ENCODE measurements at places on chromosomes 12 and 14.

DNA sequence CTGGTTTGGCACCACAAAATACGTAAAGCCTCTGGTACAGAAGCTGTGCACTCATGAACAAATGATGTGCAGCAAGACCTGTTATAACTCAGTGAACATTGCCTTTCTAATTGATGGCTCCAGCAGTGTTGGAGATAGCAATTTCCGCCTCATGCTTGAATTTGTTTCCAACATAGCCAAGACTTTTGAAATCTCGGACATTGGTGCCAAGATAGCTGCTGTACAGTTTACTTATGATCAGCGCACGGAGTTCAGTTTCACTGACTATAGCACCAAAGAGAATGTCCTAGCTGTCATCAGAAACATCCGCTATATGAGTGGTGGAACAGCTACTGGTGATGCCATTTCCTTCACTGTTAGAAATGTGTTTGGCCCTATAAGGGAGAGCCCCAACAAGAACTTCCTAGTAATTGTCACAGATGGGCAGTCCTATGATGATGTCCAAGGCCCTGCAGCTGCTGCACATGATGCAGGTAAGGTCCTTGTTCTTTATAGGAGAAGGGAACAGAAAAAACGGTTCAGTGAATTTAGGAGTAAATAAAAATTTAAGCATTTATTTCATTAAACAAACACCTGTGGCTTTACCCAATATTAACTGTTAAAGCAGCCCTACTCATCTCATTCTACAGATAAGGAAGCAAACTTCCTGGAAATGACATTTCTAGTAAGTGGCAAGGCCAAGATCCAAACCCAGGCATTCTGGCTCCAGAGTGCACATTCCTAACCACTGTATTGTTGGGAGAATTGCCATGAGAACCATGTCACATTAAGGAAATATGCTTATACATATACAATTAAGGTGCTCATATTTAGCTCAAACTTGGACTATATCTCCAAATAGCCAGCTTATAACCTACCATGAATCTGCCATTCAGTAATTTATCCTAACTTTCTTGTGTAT is 11.7 kb downstream of the COCH start:
- peak; percentile 40 for DNase-seq

DNA sequence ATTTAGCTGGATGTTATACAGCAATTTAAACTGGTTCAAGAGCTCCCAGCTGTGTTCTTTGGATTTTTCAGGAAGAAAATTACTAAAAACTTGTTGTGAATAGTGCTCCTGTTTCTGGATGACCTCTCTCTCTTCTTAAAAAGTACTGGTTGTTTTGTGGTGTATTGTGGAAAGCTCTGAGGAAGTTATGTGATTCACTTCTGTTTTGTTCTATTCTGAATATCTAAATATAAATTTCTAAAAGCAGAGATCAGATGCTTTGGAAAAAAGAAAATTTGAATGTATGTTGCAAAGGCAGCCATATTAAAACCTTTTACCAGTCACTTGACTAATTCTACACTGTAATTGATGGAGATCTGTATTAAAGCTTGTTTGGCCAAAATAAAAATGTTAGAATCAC is 3.4 kb upstream of the C3AR1 start:
- no peak for DNase-seq

DNA sequence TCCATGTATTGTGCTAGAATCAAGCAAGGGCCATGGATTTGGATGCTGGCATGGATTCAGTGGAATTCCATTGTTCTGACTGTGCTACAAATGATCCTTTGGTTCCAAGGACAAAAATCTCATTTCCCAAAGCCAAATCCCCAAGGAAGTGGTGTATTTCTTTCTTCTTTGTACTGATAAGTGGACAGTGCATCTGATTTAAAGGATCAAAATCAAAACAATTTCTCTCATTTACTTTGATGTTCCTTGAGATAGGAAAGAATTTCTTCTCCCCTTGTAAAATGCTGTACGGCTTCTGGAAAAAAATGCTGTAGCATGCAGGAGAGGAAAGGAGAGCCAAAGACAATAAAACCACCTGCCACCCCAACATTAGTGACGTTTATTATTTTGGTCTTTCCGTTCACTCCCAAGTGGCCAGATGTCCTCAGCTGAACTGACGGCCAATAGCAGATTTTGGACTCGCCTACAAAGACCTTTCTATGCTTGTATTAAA is 185.7 kb downstream of the PRKD1 start:
- DNase-seq = peak; percentile 76

GRCh38 chr12:12881151-12881909 is 10.0 kb upstream of the GPRC5A start:
- peak; percentile 56 for DNase-seq

DNA sequence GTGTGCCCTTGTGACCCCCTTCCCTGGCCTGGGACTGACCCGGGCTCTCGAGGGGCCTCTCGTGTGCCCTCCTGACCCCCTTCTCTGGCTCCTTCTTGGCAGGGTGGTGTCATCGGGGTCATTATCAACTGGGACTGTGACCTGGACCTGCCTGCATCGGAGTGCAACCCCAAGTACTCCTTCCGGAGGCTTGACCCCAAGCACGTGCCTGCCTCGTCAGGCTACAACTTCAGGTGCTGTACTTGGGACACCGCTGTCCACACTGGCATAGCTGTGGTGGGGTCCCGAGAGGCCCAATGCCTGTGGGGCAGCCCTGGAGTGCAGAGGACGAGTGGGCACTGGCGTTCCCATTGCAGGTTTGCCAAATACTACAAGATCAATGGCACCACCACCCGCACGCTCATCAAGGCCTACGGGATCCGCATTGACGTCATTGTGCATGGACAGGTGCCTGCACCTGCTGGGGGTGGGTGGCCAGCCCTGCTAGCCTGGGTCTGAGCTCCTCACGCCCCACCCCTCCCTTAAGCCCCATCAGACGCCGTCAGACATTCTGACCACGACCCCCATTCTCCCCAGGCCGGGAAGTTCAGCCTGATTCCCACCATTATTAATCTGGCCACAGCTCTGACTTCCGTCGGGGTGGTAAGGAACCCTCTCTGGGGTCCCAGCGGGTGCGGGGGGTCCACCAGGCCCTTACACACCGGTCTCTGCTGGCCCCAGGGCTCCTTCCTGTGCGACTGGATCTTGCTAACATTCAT is 2.5 kb downstream of the P2RX2 start:
- no peak for DNase-seq

DNA sequence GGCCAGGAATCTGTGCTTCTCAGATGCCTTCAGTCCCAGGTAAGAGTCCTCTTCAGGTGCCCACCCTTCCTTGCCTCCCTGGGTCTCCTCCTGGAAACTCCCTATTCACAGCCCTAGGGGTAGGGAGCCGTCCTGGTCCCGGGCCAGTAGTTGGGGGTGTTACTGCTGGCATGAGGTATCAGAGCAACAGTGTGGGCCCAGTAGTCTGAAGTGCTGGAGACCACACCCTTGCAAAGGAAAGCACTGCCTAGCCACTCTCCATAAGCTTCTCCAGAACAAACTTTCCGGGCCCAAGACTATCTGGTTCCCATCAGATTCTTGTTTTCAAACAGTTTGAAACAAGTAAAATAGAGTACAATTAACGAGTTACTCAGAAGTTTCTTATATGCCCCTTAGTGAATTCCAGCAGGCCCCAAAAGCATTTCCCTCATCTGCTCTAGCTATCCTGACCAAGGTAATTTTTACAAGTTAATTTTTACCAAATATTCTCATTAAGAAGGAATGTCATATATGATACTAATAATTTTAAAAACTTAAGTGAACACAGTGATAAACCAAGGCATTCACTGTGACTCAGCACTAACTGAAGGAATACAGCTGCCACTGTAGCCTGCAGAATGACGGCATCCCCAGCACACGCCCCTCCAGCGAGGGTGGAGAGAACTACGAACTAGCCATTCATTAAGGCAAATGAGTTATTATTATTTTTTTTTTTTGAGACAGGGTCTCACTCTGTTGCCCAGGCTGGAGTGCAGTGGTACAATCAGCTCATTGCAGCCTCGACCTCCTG is 49.4 kb downstream of the MOK start:
- DNase-seq = peak; percentile 44

- no peak for DNase-seq
Observed at GRCh38 chr12:130429656-130430505, 92.2 kb downstream of the PIWIL1 start.

GRCh38 chr14:36588119-36588518 is 5.7 kb upstream of the NKX2-8 start:
- DNase-seq = no peak

DNA sequence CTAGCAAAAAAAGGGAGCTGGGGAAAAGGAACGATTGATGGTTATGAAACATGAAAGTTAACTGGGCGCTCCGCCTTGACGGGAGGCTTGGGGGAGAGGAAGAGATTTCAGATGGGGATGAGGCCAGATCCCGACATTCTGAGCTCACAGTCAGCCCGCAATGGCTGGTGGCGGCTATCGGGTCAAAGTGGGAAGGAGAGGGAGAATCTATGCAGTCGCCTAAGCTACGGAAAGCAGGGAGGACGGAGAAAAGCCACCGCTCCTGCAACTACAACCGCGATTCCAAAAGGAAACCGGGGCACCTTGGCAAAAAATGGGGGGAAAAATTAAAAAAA is 502 bp downstream of the MPHOSPH9 start:
- no peak for DNase-seq

DNA sequence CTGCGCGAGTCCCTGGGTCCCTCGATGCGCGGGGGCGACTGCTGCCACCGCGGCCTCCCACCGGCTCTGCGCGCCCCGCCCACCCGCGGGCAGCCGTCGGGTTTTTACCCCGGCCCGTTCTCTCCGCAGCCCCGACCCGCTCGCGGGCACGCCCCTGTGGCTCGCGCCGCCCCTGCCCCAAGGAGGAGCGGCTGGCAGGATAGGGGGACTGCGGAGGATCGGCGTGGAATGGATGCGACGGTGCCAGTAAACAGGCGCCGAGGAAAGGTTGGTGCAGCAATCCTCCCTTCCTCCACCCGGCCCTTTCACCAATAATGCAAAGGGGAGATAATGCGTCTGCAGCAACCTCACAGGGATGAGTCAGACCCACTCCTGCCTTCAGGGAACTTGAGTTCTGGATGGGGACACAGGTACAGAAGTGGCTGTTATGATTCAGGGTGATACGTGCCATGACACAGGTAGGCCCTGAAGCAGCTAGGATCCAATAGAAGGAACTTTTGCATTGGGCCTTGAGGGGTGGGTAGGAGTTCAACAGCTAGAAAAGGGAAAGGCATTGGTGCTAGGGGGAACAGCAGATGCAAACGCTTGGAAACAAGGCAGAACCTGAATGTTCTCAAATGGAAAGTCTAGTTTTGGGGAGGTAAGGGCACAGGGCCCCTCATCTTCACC is 554 bp upstream of the DEGS2 start:
- DNase-seq = no peak

DNA sequence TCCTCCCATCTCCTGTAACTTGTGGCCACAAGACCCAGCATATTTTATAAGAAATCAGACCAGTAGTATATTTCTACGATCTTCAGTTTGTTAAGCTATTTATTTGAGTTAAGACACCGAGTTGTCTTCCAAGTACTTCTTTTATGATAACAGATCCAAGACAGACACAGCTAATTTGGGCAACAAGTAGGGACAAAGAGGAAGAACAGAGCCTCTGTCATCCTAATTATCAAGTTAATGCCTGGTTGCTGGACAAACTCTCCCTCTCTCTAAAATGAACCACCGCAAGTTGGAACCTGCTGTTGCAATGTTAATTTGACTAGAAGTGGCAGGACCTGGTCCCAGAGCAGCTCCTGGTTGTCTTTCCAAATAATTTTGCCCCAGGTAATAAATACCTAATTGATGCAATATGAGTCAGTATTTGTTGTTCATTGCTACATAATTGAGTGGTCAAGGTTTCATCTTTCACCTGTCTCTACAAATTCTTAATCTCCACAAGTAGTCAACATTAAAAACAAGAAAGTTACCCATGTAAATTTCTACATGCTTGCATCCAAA is 323.7 kb downstream of the PAWR start:
- DNase-seq = no peak

DNA sequence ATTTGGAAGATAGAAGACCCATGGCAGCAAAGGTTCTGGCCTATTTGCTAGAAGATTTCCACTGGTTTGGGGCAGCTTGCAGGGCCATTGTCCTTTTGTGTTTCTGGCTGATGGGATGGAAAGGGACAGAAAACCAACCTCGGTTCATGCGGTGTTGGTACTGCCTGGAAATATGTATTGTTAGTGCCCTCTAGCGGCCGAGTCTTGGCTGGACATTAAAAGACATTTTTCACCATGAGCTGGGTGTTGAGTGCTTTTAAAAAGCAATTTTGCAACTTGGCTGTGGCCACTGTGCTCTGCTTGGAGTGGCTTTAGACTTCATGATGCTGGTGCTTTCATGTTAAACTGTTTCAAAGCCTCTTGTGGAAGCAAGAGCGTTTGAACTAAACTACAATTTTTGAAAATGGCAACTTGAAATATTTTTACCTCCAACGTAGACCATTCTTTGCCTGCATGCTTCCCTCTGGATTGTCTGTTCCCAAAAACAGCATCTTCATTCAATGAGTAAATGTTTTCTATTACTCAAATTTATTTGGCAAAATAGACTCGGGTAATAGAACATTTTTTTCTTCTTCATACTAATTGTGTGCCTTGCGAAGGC is 102.7 kb upstream of the TBX5 start:
- peak; percentile 79 for DNase-seq

DNA sequence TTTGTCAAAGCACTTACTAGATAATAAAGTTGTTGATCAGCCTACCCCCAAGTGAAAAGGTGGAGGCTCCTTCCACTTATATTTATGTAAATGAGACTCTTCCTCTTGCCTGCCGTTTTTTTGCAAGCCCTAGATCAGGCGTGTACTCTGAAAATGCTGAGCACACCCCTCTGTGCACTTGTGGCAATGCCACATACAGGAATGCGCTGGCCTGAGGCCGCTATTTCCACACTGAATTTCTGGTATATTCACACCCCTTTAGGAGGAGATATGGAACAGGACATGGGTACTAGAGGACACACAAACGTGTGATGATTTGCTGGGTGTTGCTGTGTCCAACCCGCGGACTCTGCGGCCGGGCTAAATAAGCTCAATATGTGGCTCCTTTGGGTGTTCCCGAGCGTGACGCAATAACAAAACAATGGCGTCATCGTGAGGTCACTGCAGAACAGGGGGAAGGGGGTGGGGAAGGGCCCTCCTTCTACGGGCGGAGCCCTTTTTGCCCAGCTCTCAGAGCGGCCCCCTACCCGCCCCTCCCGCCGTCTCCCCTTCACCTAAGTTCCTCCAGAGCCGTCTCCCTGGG is 554 bp upstream of the TSPAN31 start:
- peak; percentile 82 for DNase-seq

DNA sequence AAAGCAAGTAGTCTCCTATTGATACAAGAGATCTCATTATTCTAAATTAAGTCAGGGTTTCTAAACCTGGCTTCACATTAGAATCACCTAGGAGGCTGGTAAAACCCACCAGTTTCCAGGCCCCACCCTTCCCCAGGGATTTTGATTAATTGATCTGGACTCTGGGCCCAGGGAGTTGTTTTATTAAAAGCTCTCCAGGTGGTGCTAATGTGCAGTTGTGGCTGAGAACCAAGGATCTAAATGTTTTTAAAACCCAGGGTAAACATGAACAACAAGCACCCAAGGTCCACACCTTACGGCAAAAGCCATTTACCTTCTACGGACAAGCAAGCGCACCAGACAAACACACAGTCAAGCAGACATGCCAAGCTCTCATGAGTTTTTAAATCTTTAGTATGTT is 73.9 kb downstream of the SLC2A13 start:
- no peak for DNase-seq
